ENCODE measurements at places on chromosomes 1 and 21.

- H3K4me1 ChIP-seq, result peaks cover 6% of the 10 kb centered on the region
- peak overlapping the region; percentile 97 for H3K4me3 ChIP-seq
- H3K36me3 ChIP-seq, result peaks cover 30% of the 10 kb centered on the region
- no peak for DNase-seq
- peak overlapping the region; percentile 98 for H3K27ac ChIP-seq
- no peaks in the 10 kb centered on the region for H3K27me3 ChIP-seq
Observed at GRCh38 chr1:145824499-145824842, 471 bp downstream of the POLR3C start.

DNA sequence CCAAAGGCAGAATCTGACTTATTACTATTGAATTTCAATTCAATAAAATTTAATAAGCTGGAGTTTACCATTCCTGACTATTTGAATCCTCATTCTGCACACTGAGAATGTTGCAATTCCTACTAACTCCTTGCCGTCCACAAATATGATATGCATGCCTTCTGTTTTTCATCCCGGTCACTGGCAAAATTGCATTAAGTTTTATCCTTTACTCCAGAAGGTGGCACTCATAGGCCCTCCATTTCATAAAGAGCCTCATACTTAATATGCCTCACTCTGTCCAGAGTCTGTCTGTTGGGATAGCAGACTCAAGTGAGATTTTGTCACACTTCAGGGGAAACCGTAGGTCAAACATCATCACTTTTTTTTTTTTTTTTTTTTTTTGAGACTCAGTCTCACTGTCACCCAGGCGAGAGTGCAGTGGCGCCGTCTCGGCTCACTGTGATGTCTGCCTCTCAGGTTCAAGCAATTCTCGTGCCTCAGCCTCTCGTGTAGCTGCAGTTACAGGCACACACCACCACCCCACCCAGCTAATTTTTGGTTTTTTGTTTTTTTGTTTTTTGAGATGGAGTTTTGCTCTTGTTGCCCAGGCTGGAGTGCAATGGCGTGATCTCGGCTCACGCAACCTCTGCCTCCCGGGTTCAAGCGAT is 27.3 kb downstream of the F11R start:
- no peak overlapping the region for H3K4me3 ChIP-seq
- peak overlapping the region; percentile 10 for H3K27ac ChIP-seq
- no peaks in the 10 kb centered on the region for H3K27me3 ChIP-seq
- DNase-seq, result no peak
- peaks cover 10% of the 10 kb centered on the region for H3K4me1 ChIP-seq

GRCh38 chr1:167104256-167104633 is 10.4 kb downstream of the STYXL2 start:
- H3K27me3 ChIP-seq, result no peaks in the 10 kb centered on the region
- H3K4me1 ChIP-seq, result peaks cover 24% of the 10 kb centered on the region
- no peaks in the 10 kb centered on the region for H3K36me3 ChIP-seq
- DNase-seq, result no peak
- H3K4me3 ChIP-seq, result no peak overlapping the region
- no peak overlapping the region for H3K27ac ChIP-seq

- H3K36me3 ChIP-seq, result no peaks in the 10 kb centered on the region
- DNase-seq, result no peak
- H3K4me1 ChIP-seq, result no peaks in the 10 kb centered on the region
Observed at GRCh38 chr1:175494011-175494554, 249.3 kb downstream of the TNR start.

- H3K4me3 ChIP-seq, result no peak overlapping the region
- no peak overlapping the region for H3K27ac ChIP-seq
- peaks cover 4% of the 10 kb centered on the region for H3K27me3 ChIP-seq
- peaks cover 32% of the 10 kb centered on the region for H3K4me1 ChIP-seq
- H3K36me3 ChIP-seq, result no peaks in the 10 kb centered on the region
- no peak for DNase-seq
Observed at GRCh38 chr1:232227306-232227705, 402.6 kb downstream of the SIPA1L2 start.

GRCh38 chr1:225835856-225836255 is 25.9 kb downstream of the EPHX1 start:
- no peak for DNase-seq
- no peaks in the 10 kb centered on the region for H3K27me3 ChIP-seq
- no peaks in the 10 kb centered on the region for H3K4me1 ChIP-seq

GRCh38 chr1:228811712-228812305 is 76.5 kb downstream of the RHOU start:
- no peaks in the 10 kb centered on the region for H3K36me3 ChIP-seq
- H3K27me3 ChIP-seq, result no peaks in the 10 kb centered on the region
- H3K4me3 ChIP-seq, result no peak overlapping the region
- DNase-seq, result no peak
- H3K27ac ChIP-seq, result peak overlapping the region; percentile 100

DNA sequence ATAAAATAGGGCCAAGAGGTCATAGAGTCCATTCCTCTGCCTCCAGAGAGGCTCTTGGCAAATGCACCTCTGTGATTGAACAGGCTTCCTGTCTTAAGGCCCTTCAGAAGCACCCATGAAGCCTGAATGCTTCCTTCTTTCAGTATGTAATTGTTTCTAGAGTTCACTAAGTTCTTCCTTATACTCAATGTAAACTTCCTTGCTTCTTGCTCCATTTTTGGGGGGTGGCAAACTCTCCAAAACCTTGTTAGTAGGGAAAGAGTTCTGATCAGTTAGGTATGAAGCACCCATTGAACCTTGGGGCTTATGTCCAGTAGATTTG is 102.3 kb upstream of the LPGAT1 start:
- H3K36me3 ChIP-seq, result no peaks in the 10 kb centered on the region
- H3K4me1 ChIP-seq, result peaks cover 37% of the 10 kb centered on the region
- no peak overlapping the region for H3K27ac ChIP-seq

DNA sequence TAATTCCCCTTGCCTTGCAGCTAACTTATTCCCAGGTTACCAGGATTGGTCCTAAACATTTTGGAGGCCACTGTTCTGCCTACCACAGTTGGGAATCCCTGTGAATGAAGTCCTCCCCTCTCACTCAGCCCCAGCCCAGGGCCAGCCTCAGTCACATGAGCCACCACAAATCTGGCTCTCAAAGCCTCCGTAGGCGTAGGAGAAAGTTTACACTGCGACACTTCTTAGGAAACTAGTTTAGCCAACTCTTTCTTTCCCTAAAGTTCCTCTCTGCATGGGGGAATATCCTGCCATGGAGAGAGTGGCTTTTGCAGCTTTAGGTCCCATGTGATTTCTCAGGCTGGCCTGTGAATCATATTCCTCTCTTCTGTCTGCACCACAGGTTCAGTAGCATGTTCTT is 45.7 kb upstream of the ETV3 start:
- DNase-seq, result no peak
- H3K4me3 ChIP-seq, result no peak overlapping the region
- peaks cover 11% of the 10 kb centered on the region for H3K27me3 ChIP-seq
- H3K36me3 ChIP-seq, result no peaks in the 10 kb centered on the region
- H3K27ac ChIP-seq, result no peak overlapping the region
- peaks cover 16% of the 10 kb centered on the region for H3K4me1 ChIP-seq

DNA sequence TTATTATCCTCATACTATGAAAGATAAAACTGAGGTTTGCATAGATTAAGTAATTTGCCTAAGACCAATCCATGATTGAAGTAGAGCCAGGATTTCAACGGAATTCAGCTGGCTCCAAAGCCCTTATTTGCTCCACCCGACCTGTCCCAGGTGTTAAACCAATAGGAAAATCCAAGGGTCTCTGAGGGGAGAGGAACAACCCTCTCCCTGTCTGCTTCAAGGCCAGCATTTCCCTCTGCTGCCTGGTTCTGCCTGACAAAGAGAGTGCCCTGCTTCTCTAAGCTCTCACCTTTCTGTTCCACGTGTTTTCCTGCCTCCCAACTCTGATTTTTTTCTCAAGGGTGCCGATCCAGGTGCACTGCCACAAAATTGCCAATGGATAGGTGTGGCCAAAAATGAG is 127.4 kb downstream of the UBE2U start:
- no peak overlapping the region for H3K4me3 ChIP-seq
- DNase-seq, result no peak
- H3K27me3 ChIP-seq, result peaks cover 13% of the 10 kb centered on the region
- H3K4me1 ChIP-seq, result peaks cover 5% of the 10 kb centered on the region

DNA sequence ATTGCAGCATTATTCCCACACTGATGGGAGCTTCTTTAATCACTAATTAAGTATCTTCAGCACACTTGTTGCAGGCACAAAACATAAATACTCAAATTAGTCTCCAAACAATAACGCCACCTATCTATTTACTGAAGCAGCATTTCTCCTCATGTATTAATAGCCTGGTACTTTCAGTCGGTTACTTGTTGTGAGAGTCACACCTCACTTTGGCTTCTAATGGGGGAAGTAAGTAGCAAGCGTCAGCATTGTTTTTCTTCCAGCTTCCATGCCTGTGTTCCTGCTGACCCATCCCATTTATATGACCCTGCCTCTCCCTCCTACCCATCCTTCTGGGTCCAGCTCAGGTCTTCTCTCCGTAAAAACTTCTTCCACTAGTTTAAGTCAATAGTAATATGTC is 31.9 kb upstream of the DENND1B start:
- H3K27me3 ChIP-seq, result no peaks in the 10 kb centered on the region
- no peaks in the 10 kb centered on the region for H3K36me3 ChIP-seq
- no peaks in the 10 kb centered on the region for H3K4me1 ChIP-seq
- no peak overlapping the region for H3K4me3 ChIP-seq

DNA sequence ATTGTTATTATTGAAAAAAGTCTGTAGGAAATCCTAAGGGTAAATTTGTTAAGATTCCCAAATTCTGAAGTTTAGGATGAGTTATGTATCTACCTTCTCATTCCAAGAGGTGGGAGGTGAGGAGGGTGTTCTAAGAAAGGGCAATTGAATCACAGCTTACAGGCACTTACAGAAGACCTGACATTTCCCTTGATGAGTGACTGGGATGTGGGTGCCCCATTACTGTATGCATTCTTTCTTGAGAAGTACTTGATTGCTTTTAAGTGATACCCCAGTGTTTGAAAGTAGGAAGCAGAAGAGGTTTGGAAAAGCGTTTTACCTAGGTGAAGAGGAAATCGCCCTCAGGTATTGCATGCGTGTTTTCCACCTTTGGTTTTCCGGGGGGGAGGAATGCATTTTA is 87.0 kb upstream of the ADAR start:
- H3K36me3 ChIP-seq, result no peaks in the 10 kb centered on the region
- no peak overlapping the region for H3K4me3 ChIP-seq
- no peak for DNase-seq
- H3K27me3 ChIP-seq, result peaks cover 10% of the 10 kb centered on the region

GRCh38 chr1:221439747-221440501 is 302.0 kb downstream of the DUSP10 start:
- no peak overlapping the region for H3K27ac ChIP-seq
- H3K36me3 ChIP-seq, result no peaks in the 10 kb centered on the region
- no peak overlapping the region for H3K4me3 ChIP-seq
- peaks cover 20% of the 10 kb centered on the region for H3K27me3 ChIP-seq
- H3K4me1 ChIP-seq, result peaks cover 11% of the 10 kb centered on the region

GRCh38 chr21:17613242-17613676 is 558 bp upstream of the BTG3 start:
- DNase-seq, result no peak
- H3K27ac ChIP-seq, result peak overlapping the region; percentile 91
- H3K36me3 ChIP-seq, result peaks cover 15% of the 10 kb centered on the region
- H3K4me1 ChIP-seq, result peaks cover 11% of the 10 kb centered on the region

DNA sequence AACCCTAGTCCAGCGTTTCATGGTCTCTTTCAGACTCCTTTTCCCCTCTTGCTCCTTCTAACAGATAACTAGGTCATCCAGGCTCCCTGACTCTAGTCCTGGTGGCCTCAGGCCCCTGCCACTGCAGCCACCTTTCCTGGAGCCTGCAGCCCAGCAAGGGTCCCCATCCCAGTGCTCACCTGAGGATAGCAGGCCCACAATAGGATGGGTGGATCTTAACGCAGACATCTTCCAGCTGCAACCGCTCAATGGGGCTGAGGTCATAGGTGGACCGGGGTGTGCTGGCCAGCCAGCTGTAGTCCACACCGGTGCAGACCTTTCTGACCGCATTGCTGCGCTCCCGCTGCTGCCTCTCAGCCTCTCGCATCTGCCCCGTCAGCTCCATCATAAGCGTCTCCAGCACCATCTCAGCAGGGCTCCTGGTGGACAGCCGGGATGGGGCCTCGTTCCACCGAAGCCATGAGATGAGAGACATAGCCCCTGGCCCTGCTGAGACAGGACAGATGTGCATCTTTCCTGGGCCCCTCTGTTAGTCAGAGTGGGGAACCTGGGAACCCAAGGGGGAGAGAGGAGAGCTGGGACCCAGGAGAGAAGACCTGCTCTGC is 10.9 kb downstream of the RD3 start:
- no peaks in the 10 kb centered on the region for H3K27me3 ChIP-seq
- H3K4me3 ChIP-seq, result no peak overlapping the region
- H3K36me3 ChIP-seq, result no peaks in the 10 kb centered on the region

DNA sequence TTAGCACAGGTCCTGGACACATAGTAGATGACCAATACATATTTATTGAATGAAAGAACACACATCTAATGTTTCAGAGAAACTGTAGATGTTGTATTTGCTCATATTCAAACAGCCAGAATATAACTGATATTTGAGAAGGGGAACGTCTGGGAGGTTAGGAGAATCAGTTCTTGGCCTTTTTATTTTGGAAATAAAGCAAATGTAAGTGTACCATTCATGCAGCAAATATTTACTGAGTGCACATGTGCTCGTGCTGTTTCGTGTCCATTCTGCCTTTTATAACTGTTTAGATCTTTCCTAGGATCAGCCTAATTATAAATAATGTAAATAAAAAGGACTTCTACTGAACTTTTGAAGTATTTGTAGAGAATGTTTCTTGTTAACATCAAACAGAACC is 103.8 kb downstream of the GREM2 start:
- H3K27me3 ChIP-seq, result peaks cover 12% of the 10 kb centered on the region
- peaks cover 9% of the 10 kb centered on the region for H3K4me1 ChIP-seq
- no peak overlapping the region for H3K27ac ChIP-seq
- H3K36me3 ChIP-seq, result no peaks in the 10 kb centered on the region

GRCh38 chr1:195306281-195306680 is 1302.0 kb downstream of the KCNT2 start:
- no peaks in the 10 kb centered on the region for H3K27me3 ChIP-seq
- DNase-seq, result no peak
- H3K36me3 ChIP-seq, result no peaks in the 10 kb centered on the region

DNA sequence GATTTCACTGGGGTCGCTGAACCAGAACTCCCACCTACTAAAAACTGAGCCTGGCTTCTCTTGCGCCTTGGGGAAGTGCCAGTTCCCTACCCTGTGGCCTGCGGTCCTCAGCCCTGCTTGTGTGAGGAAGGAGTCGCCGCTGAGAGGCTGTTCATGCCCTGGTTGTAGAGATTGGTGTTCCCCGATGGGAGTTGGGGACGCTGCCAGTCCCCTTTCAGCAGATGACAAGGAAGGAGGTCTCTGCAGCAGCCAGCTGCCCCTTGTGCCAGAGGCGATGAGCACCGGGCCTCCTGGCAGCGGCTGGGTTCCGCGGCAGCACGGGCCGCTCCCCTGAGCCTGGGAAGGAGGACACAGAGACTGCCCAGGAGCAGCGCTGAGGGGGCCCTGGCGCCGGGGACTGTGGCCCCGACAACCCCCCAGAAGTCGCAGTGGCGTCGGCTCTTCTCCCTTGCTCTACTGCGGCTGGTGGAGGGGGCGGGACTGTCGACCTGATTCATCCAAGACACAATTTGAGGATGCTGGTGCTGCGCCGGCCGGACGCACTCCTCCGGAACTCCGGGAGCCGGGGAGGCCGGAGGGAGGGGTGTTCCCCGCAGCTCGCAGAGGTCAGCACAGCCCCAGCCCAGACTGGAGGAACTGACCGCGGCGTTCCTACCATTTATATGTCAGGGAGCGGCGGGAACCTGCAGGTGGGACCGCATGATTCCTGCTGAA is 12.0 kb upstream of the ADORA3 start:
- no peak overlapping the region for H3K27ac ChIP-seq
- H3K4me3 ChIP-seq, result no peak overlapping the region
- H3K36me3 ChIP-seq, result no peaks in the 10 kb centered on the region
